ENCODE measurements at places on chromosomes 1 and 21. TPM values are rescaled to one million over a fixed set of nuclear protein-coding genes. Genes with fewer than 3 reads are reported as not detected.
A peak's percentile ranks its signal among the peaks of the same experiment; 100 is the strongest.

- H3K27me3 ChIP-seq: no peaks in the 10 kb centered on the region
- no peak overlapping the region for H3K4me3 ChIP-seq
- H3K27ac ChIP-seq: no peak overlapping the region
These were observed 376.7 kb upstream of the ADGRL2 start for GRCh38 chr1:81424061-81424460.

DNA sequence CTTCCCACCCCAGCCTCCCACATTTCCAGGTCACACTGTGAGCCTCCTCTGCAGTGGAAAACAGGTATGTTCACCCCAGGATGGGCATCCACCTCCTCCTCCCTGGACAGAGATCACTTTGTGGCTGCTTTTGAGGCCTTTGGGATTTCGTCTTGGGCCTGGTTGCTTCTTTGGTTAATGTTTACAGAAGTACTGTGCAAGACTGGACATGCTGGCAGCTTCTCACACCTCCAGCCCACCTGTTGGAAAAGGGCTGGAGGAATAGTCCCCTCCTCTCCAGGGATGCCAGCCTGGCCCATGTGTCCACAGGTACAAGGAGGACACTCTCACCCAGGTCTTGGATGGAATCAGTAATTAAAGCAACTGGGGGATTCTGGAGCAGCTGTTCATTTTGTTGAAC, 56.1 kb downstream of the KAZN start:
- DNase-seq: no peak
- H3K36me3 ChIP-seq: no peaks in the 10 kb centered on the region
- H3K4me3 ChIP-seq: no peak overlapping the region
- no peaks in the 10 kb centered on the region for H3K27me3 ChIP-seq
- H3K4me1 ChIP-seq: no peaks in the 10 kb centered on the region

- H3K4me1 ChIP-seq: peaks cover 4% of the 10 kb centered on the region
- H3K27ac ChIP-seq: no peak overlapping the region
- peaks cover 27% of the 10 kb centered on the region for H3K27me3 ChIP-seq
- DNase-seq: peak; percentile 33
These were observed 86.3 kb downstream of the VWA5B1 start for GRCh38 chr1:20376880-20377494.

DNA sequence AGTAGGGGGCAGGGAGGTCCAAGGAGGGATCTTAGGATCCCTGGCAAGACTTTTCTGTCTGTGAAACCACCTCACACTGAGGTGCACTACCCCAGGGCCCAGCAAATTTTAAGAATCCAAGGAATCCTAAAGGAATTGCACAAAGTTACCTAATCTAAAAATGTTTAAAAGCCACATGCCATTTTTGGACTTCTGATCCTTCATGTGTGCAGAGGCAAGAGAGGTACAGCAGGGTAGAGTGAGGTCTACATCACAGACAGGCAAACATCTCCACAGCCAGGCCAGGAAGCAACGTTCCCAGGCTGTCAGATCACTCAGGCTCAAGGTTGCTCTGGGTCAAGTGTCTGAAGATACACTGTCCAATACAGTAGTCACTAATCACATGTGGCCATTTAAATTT, 324.6 kb upstream of the DUSP10 start:
- H3K27ac ChIP-seq: no peak overlapping the region
- no peak overlapping the region for H3K4me3 ChIP-seq
- DNase-seq: no peak
- no peaks in the 10 kb centered on the region for H3K36me3 ChIP-seq

GRCh38 chr1:56199061-56199460, 380.3 kb downstream of the PLPP3 start:
- no peak overlapping the region for H3K4me3 ChIP-seq
- no peaks in the 10 kb centered on the region for H3K4me1 ChIP-seq
- H3K36me3 ChIP-seq: no peaks in the 10 kb centered on the region
- no peak overlapping the region for H3K27ac ChIP-seq
- H3K27me3 ChIP-seq: no peaks in the 10 kb centered on the region

GRCh38 chr21:41338455-41338854, 21.9 kb downstream of the FAM3B start:
- no peak overlapping the region for H3K4me3 ChIP-seq
- H3K27me3 ChIP-seq: peaks cover 24% of the 10 kb centered on the region
- no peaks in the 10 kb centered on the region for H3K4me1 ChIP-seq
- no peaks in the 10 kb centered on the region for H3K36me3 ChIP-seq
- no peak for DNase-seq
- H3K27ac ChIP-seq: no peak overlapping the region

DNA sequence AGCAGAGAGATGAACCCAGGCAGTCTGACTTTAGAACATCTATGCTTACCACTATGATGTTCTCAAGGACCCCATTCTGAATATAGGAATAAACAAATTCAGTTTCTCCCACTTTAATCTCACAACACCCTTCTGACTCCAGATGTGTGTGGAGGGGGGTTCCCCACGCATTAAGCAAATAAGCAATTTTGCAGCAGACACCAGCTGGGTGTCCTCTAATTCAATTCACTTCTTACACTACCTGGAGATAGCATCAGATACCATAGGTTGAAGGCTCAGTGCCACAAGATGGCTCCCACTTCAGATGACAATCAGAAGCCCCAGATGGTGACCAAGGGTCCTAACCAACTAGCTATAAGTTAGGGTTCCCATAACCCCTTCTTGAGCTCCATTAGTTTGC, 30.3 kb upstream of the CEP350 start:
- DNase-seq: no peak
- H3K36me3 ChIP-seq: peaks cover 23% of the 10 kb centered on the region
- H3K27me3 ChIP-seq: no peaks in the 10 kb centered on the region
- no peak overlapping the region for H3K4me3 ChIP-seq
- no peak overlapping the region for H3K27ac ChIP-seq

OLIG2 gene
- total RNA-seq: not detected

KRTAP12-2 gene
- not detected for total RNA-seq

THEM5 gene
- not detected for total RNA-seq

Measured in activated T-helper 2 cell treated with anti-CD3 and anti-CD28 coated beads, Interferon-gamma antibody, Interleukin-2, Interleukin-4, amounts not matched to agents 10 μg/mL and 5 μg/mL and 100 μg/mL, durations not matched to agents 14 hours and 24 hours and 36 hours (primary cell).